ENCODE measurements at places on chromosomes 2 and 18.
A peak's percentile ranks its signal among the peaks of the same experiment; 100 is the strongest.

DNA sequence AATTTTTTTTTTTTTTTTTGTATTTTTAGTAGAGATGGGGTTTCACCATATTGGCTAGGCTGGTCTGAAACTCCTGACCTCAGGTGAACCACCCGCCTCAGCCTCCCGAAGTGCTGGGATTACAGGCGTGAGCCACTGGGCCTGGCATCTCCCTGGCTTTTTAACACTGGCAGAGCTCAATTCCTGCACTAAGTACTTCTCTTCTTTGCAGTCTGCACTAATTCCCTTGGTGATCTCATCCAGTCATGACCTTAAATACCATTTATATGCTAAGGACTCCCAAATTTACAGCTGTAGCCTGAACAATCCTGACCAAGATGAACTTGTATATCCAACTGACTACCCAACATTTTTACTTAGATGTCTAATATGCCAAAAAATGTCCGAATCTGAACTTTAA, 10.2 kb downstream of the PREPL start:
- DNase-seq, result no peak

GRCh38 chr2:223459328-223459939, 142.7 kb downstream of the SCG2 start:
- no peak for DNase-seq

DNA sequence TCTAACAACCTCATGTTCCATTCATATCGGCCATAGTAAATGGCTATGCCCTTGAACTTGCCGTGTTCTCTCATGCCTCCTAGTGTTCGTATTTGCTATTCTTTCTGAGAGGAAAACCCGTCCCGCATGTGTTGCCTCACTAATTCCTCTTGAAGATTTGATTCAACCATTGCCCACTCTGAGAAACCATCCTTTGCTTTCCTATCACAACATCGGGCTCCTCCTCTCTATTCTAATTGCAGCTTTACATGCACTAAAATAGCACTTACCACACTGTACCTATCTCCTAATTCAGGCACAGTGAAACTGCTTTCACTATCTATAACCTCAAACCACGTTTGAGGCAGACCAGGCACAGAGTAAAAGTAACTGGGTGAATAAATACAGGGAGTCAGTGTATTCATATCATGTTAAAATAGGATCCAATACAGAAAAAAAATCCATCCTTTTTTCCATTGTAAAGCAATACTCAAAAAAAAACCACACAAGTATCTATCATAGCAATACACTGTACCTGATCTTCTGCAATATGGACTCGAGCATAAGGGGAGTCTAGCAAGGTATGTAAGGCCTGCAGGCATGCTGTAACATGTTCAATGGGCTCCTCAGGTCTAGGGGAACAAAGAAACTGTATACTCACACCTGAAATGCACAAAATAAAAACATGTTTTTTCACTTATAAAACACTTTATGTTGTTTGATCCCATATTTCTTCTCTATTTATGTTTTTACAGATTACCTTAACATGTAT, 39.0 kb upstream of the STRN start:
- DNase-seq, result no peak

- peak; percentile 31 for DNase-seq
Observed at GRCh38 chr2:58762176-58762781, 521.2 kb upstream of the FANCL start.

DNA sequence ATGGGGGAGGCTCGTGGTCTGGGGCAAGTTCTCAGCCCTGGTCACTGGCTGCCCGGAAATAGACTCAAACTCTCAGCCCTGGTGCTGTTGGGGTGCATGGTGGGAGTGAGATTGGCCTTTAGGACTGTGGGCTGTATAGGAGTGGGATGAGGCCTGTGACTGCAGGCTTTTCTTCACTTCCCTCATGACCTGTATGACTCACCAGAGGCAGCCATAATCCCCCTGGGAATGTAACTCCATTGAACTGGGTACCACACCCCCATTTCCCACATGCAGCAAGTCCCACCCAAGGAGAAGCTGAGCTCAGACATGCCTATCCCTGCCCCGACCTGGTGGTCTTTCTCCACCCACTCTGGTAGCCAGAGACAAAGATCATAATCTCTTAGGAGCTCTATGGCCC, 177.7 kb upstream of the OSR1 start:
- DNase-seq, result no peak

GRCh38 chr2:145253492-145253891, 733.6 kb upstream of the ZEB2 start:
- no peak for DNase-seq

- DNase-seq, result no peak
Observed at GRCh38 chr18:26697186-26697884, 149.0 kb upstream of the KCTD1 start.

GRCh38 chr2:118846442-118846952, 951 bp downstream of the EN1 start:
- no peak for DNase-seq

DNA sequence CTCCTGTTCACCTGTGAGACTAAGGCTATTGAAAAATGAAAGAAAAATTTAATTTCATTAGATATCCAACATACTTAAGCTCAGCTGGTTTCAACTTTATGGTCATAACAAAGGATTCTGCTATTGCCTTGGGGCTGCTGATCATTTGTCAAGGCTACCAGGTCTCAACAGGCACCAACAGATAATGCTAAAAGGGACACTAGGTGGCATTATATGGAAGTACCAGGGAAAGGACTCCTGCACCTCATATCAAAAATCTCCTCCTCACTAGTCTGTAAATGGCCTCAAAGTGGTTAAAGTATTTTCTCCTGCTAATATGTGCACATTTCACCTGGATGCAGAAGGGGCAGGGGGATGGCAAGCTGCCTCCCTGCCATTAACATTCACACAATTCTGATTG, 167.9 kb upstream of the REG3A start:
- no peak for DNase-seq
